ENCODE measurements at places on chromosomes 12 and 14.

DNA sequence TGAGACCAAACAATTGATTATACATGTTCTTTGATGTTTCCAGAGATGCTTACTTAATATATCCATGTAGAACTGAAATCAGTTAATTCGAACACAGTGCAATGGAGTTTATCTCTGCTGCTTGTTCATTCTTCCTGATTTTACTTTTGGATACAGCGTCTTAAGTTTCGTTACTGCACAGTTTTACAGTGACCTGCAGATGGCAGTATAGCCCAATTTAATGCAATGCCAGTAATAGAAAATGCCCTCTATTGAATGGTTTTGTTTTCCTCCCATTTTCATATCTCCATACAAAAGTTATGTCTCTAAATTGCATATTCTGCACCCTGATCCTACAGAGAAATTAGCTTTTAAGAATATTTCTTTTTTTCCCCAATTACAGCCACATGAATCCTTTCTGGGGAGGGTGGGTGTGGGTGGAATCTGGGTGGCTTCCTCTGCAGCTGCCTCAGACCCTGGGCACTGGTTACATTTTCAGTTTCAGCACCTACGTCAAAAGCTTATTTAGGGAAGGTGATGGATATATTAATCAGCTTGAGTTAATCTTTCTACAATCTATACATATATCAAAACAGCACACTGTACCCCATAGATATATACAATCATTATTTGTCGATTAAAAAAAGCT is 101.1 kb upstream of the DCD start:
- peak; percentile 10 for DNase-seq

DNA sequence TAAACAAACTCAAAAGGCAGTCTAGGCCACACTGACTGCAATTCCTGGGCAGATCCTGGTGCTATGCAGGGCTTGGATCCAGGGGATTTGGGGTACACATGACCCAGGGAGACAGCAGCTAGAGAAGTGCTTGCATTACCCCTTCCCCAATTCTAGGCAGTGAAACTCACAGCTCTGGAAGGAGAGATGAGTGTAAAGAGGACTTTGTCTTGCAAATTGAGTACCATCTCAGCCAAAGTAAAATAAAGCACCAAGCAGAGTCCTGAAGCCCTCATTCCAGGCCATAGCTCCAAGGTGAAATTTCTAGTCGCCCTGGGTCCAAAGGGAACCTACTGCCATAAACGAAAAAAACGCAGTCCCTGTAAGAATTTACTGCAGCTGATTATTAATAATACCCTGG is 644.9 kb upstream of the FLRT2 start:
- no peak for DNase-seq

GRCh38 chr14:61751475-61751989 is 10.7 kb upstream of the SNAPC1 start:
- no peak for DNase-seq

DNA sequence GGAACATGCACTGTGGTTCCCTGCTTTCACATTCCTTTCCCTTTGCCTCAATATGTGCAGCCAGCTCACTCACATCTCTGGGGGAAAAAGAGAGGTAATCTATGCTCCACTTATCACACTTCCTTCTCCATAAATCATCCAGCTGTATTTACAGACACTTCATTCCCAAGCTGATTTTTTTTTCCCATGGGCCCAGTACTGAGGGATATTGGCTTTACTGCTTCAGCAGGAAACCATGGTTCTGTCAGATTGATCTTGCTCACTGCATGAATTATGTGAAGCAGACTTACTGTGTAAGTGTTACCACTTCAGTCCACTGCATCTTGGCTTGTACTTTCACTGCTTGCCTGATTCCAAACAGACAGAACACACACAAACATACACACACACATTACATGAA is 555.6 kb downstream of the CCER1 start:
- DNase-seq = peak; percentile 3

GRCh38 chr12:106197906-106198623 is 49.8 kb downstream of the CKAP4 start:
- no peak for DNase-seq

DNA sequence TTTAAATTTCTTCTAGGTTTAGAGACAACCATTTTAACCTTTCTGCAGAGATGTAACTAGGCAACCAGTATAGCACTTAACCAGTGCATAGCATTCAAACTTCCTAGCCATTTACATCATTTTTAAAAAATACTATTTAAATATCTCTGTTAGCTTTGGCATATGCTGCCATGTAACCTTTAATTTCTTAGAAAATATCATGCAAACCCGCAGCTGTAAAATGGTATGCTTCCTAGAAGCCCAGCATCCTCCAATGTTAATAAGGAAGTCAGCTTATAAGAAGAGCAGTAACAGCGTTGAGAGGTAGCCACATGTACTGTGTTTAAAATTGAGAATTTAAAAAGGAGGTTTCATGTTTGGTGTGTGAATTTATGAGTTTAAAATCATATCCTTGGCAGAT is 22.8 kb downstream of the GNG2 start:
- no peak for DNase-seq

DNA sequence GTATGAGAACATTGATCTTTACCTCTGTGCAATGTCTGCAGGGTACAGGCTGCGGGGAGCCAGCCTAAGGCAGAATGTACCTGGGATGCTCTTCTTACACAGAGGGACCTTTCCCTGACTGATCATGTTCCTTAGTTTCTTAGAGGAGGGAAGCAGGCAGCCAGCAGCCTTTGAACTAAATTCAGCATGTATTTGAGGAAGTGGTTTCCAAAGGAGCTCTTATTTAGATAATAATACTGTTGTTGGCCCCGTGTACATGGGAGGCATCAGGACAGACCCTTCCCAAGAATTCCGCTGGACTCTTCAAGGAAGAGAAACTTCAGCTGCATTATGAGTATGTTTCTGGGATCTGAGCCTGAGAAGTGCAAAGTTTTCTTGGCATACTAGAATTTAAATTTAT is 98.8 kb downstream of the CCDC92 start:
- no peak for DNase-seq
